PC-3 (cell line): ENCODE measurements at places on chromosomes 2 and 18. TPM values are rescaled to one million over a fixed set of nuclear protein-coding genes. Genes with fewer than 3 reads are reported as not detected.

Gene COL6A3
- 45.0 and 53.4 TPM in 2 replicates for total RNA-seq

Gene PNO1
- 50.8 and 64.1 TPM in 2 replicates for total RNA-seq

Gene RND3
- 145 and 201 TPM in 2 replicates for total RNA-seq

Gene SERPINB3
- 5.6 and 6.3 TPM in 2 replicates for total RNA-seq

Gene COL4A3
- total RNA-seq = 0.73 and 0.86 TPM in 2 replicates

Gene IMPACT
- 18.8 and 19.9 TPM in 2 replicates for total RNA-seq

Gene SH3BP4
- total RNA-seq = 35.2 and 47.3 TPM in 2 replicates

Gene POTEC
- total RNA-seq = 0.04 TPM in 1 of 2 replicates, not detected in the other

Gene D2HGDH
- total RNA-seq = 28.5 and 51.2 TPM in 2 replicates

Gene SLC4A5
- total RNA-seq = 0.40 and 2.4 TPM in 2 replicates

Gene PPP4R3B
- total RNA-seq = 38.4 and 50.7 TPM in 2 replicates

Gene ALLC
- total RNA-seq = not detected in 2 replicates

Gene LHCGR
- not detected in 2 replicates for total RNA-seq

Gene POU3F3
- total RNA-seq = not detected in 2 replicates

Gene FNDC4
- total RNA-seq = 1.7 and 4.7 TPM in 2 replicates

Gene SPEG
- 30.7 and 45.2 TPM in 2 replicates for total RNA-seq

Gene EVA1A
- total RNA-seq = 48.9 and 70.8 TPM in 2 replicates

Gene SCYGR4
- total RNA-seq = not detected in 2 replicates

Gene FTCDNL1
- total RNA-seq = 0.11 and 0.52 TPM in 2 replicates

Gene RTP5
- total RNA-seq = not detected in 2 replicates

Gene REG3G
- not detected in 2 replicates for total RNA-seq

Gene FRZB
- total RNA-seq = 0.11 and 0.46 TPM in 2 replicates

Gene FBXO15
- total RNA-seq = 0.87 and 2.8 TPM in 2 replicates

Gene C2orf15
- total RNA-seq = 3.3 and 4.4 TPM in 2 replicates

Gene ALPI
- total RNA-seq = not detected in 2 replicates

Gene ANKRD62
- total RNA-seq = not detected in 2 replicates

Gene RNF181
- total RNA-seq = 170 and 225 TPM in 2 replicates

Gene CTAGE1
- not detected in 2 replicates for total RNA-seq

Gene HTR2B
- total RNA-seq = not detected in 2 replicates

Gene CNGA3
- not detected in 2 replicates for total RNA-seq

Gene TCF7L1
- total RNA-seq = 1.8 and 2.8 TPM in 2 replicates

Gene RBM43
- total RNA-seq = 2.5 and 2.6 TPM in 2 replicates

Gene UGT1A5
- not detected in 2 replicates for total RNA-seq

Gene LAMA1
- not detected in 2 replicates for total RNA-seq

Gene CHST10
- total RNA-seq = 13.4 and 17.8 TPM in 2 replicates

Gene PLCL1
- not detected in 2 replicates for total RNA-seq

Gene BMP10
- not detected in 2 replicates for total RNA-seq

Gene MYOM1
- 0.07 and 0.12 TPM in 2 replicates for total RNA-seq

Gene APLF
- 0.69 and 2.4 TPM in 2 replicates for total RNA-seq

Gene ATL2
- total RNA-seq = 65.3 and 89.4 TPM in 2 replicates

Gene CCDC141
- 0.40 and 1.1 TPM in 2 replicates for total RNA-seq

Gene TMEM247
- not detected in 2 replicates for total RNA-seq

Gene C2orf72
- total RNA-seq = 0.40 and 4.3 TPM in 2 replicates

Gene OTOS
- not detected in 2 replicates for total RNA-seq

Gene AQP12A
- not detected in 2 replicates for total RNA-seq

Gene FABP1
- not detected in 2 replicates for total RNA-seq

Gene TMEM237
- 32.8 and 39.0 TPM in 2 replicates for total RNA-seq

Gene LCT
- not detected in 2 replicates for total RNA-seq

Gene CXCR4
- total RNA-seq = 2.1 TPM in 1 of 2 replicates, not detected in the other

Gene CNTNAP5
- not detected in 2 replicates for total RNA-seq

Gene IL36RN
- 0.36 TPM in 1 of 2 replicates, not detected in the other for total RNA-seq

Gene DNAJC5G
- not detected in 2 replicates for total RNA-seq

Gene PFN4
- 0.44 and 2.3 TPM in 2 replicates for total RNA-seq

Gene DSG4
- 0.04 TPM in 1 of 2 replicates, not detected in the other for total RNA-seq

Gene KCNS3
- total RNA-seq = 5.8 and 7.9 TPM in 2 replicates

Gene BOLL
- not detected in 2 replicates for total RNA-seq

Gene FAM161A
- 2.0 and 3.2 TPM in 2 replicates for total RNA-seq

Gene OR6B2
- total RNA-seq = not detected in 2 replicates
